ENCODE measurements at places on chromosomes 5 and 9.

DNA sequence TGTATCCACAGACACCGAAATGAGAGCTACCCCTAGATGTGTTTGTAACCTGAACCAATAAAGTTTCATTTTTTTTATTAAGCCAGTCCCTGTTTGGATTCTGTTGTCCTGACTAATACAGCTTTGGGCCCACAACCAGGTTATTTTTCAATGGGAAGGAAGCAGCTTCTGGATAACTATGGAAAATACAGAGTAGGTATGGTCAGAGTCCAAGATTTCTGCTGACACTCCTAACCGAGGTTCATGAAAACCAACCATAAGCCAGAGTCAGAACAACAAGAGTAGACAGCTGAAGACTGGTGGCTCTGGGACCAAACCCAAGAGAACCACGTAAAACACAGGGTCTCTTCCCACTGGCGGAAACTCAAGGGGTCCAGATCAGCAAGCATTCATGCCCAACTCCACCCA, 10.8 kb downstream of the KLF9 start:
- no peak for DNase-seq

- DNase-seq: no peak
These were observed 694.8 kb downstream of the SEMA5A start for GRCh38 chr5:8851101-8851500.

DNA sequence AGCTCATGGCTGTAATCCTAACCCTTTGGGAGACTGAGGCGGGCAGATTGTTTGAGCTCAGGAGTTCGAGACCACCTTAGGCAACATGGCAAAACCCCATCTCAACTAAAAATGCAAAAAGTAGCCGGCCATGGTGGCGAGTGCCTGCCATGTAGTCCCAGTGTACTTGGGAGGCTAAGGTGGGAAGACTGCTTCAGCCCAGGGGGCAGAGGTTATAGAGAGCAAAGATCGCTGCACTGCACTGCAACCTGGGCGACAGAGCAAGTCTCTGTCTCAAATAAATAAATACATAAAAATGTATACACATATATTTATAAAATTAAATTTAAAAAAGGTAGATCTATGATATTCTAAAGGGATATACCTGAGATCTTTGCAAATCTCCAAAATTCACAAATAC, 19.4 kb downstream of the ZBTB5 start:
- no peak for DNase-seq

DNA sequence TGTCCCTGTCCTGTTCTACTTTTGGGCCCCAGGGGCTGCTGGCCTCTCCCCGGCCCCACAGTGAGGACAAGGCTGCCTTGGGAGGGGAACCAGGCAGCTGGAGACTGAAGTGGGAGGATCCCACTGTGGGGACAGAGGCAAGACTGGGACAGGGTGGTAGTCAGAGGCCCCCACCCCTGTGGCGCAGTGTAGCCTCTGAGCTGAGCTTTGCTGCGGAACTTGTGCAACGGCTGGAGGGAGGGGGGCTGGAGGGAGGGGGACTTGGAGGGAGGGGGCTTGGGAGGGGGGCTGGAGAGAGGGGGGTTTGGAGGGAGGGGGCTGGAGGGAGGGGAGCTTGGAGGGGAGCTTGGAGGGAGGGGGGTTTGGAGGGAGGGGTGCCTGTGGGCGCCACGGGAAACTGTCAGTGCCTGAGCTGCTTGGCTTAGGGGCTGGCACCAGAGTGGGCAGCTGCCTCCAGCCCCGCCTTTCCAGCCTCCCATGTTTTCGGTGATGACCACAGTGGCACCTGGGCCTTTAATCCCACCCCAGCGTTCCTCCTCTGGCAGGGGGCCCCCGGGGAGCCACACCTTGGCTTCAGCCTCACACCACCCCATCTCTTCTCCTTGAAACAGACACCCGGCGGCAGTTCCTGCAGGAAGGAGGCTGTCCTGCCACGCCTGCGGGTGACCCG, 2.3 kb upstream of the FUT7 start:
- no peak for DNase-seq

GRCh38 chr5:160105686-160106360, 13.4 kb downstream of the PWWP2A start:
- no peak for DNase-seq

- no peak for DNase-seq
These were observed 5.5 kb downstream of the OTULIN start for GRCh38 chr5:14669975-14670374.

- no peak for DNase-seq
These were observed 24.0 kb upstream of the TCF7 start for GRCh38 chr5:134090522-134090921.

GRCh38 chr5:139611703-139612584, 36.2 kb upstream of the CXXC5 start:
- DNase-seq: no peak

DNA sequence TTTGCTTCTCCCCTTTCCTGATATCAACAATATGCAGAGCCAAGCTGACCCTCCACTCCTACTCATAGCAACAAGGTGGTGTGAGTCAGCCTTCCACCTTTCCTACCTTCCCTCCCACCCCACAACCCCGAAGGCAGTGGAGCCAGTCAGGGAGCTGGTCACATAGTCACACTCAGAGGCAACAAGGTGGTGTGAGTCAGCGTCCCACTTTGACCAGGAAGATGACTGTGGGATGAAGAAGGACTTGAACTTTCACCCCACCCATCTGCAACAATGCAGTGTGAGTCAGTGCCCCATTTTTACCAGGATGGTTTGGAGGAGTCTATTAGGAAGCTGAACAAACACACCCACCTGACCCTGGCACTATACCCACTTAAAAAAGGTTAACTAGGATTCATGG, 30.1 kb upstream of the ZNF782 start:
- no peak for DNase-seq

- DNase-seq: no peak
These were observed 29.5 kb downstream of the CAST start for GRCh38 chr5:96691503-96692303.

DNA sequence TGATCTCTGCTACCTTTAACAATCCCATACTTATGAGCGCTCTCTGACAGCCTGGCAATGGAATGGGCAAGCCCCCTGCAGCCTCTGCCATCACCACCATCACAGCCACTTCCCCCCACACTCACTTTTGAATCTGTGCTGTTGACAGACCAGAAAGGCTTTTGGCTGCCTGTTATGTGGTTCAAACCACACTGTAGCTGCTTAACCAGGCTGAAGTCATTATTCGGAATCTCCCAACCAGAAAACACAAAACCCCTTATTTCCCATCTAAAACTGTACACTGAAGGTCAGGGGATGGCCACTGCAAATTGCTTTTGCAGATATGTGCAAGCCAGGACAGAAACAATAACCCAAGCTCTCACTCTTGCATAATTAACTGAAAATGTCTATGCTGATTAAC, 35.8 kb downstream of the PTCH1 start:
- no peak for DNase-seq

GRCh38 chr5:55601204-55601618, 66.4 kb upstream of the PLPP1 start:
- no peak for DNase-seq

DNA sequence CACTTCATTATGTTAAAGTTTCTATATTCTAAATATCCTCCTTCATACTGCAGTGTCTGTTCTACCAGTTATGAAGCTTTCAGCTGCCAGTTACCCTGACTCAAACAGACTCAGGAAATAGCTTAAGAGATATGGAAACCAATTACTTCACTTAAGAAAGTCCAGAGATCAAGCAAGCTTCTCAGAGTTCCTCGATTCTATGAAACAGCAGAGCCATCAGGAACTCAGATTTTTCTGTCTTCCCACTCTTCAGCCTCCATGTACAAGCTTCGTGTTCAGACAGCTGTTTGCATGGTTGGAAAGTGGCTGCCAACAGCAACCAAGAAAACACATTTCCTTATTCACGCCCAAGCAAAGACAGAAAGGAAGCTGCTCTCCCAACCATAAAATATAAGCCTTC, 216.1 kb downstream of the ACTL7B start:
- DNase-seq: no peak

DNA sequence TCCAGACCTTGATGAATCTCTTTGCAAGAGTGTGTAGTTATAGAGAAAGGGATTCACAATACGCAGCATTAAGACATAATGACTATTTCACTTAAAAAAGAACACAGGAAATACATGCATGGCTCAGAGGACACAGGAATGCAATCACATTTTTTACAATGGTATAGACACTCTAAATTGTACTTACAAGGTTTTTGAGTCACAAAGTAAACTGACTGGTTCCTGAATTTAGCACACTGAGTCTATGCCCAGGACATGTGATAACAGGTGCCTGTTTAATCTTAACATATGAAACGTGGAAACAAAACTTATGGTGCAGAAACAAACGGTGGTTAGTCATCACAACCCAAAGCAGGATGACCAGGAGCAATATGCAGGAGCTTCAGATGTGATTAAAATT, 6.7 kb downstream of the EPB41L4A start:
- no peak for DNase-seq

GRCh38 chr5:170491479-170491878, 12.3 kb upstream of the KCNIP1 start:
- no peak for DNase-seq

DNA sequence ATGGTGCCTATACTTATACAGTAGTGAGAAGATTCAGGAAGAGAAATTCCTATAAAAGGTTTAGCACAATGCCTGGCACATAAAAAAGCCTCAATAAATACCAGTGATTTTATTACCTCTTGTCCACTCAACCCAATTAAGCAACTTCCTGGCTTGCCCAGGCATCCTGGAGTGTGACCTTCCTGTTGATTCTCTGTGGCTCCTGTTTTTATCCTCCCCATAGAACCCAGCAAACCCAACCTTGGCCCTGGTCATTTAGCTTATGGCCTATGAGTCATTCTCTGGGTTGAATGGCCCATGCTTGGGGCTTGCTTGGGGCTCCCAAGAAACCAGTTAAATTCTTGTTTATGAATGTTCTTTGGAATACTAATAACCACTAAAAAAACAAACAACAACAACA, 21.4 kb upstream of the SPARC start:
- no peak for DNase-seq

GRCh38 chr9:14520341-14520740, 172.9 kb downstream of the ZDHHC21 start:
- DNase-seq: no peak
